NCI-H1417 treated with DMSO at 0.1 percent for 48 hours (cell line): ENCODE measurements at places on chromosomes 4 and X.
A peak's percentile ranks its signal among the peaks of the same experiment; 100 is the strongest.

- no peak for DNase-seq
Observed at GRCh38 chrX:129833153-129833990, 10.3 kb downstream of the ZDHHC9 start.

- no peak for DNase-seq
Observed at GRCh38 chr4:118920247-118920646, 31.6 kb downstream of the SYNPO2 start.

- DNase-seq, result peak; percentile 25
Observed at GRCh38 chrX:103376118-103376978, at the start of gene BEX3. Gene BEX3 (plus strand): TSS chrX:103376538. CDS start chrX:103377522, 984 bp downstream.

DNA sequence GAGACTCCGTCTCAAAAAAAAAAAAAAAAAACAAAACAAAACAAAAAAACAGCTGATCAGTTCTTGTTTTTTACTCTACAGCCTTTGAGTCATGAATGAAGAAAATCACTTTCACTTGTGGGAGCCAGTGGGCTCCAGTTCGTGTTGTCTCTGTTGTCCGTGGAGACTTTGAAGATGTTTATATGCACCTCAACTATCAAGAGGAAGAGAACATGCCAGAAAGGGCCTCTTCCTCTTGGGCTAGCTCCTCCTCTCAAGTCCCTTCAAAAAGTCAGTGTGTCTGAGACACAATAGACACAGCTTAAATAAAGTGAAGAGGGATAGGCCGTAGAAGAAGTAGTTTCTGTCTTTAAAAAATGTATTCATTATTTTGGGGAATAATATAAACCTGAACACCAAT is 182.7 kb downstream of the KDR start:
- no peak for DNase-seq
